ENCODE measurements at places on chromosomes 2 and 18.

DNA sequence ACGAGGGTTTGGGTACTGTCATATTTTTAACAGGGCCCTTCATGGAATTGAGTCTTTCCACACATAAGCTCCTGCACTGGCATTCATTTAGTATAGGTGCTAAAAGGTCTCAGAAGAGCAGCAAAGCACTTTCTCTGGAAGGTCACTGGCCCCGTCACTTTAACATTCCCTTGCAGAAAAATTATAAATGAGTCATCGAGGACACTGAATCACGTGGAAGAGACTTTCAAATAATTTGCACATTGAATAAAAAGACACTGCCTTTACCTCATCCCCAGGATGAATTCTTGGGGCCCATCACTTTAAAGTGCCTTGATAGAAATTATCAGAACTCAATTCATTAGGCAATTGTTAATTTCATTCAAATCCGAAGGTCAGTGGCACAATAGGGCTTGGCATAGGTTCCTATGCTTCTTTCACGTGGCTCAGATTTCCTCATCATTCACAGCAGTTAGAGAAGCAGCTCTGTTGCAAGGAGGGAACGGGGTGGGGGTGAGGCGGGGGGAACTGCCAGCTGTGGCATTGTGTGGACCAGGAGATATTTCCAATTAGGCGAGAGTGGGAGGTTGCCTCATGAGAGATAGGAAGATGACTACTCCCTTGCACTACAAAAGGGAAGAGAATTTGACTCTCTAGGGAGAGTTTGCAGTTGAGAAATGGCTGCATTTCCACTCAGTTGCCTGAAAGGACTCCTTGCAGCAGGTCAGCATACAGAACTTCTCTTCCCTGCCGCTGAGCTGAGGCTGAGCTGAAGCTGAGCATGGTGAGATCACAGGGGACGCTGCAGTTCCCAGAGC, 86.3 kb upstream of the NPAS2 start:
- DNase-seq: no peak

DNA sequence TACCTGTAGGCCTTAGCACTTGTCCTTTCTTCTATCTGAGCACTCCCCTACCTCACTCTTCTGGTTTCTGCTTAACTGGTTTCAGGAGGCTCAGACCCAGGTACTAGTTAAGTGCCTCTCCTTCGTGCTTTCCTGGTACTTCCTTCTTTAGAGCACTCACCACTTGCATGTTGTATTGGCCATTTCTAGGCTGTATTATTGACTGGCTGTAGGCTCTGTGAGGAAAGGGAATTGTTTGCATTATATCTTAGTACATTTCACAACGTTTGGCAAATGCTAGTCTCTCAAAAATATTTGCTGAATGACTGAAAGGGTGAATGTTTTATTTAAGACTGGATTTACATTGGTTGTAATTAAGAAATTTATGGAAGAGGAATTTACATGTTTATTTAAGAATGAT, 36.0 kb upstream of the SCN1A start:
- DNase-seq: no peak

GRCh38 chr2:69616755-69617154, 26.8 kb downstream of the AAK1 start:
- DNase-seq: no peak

DNA sequence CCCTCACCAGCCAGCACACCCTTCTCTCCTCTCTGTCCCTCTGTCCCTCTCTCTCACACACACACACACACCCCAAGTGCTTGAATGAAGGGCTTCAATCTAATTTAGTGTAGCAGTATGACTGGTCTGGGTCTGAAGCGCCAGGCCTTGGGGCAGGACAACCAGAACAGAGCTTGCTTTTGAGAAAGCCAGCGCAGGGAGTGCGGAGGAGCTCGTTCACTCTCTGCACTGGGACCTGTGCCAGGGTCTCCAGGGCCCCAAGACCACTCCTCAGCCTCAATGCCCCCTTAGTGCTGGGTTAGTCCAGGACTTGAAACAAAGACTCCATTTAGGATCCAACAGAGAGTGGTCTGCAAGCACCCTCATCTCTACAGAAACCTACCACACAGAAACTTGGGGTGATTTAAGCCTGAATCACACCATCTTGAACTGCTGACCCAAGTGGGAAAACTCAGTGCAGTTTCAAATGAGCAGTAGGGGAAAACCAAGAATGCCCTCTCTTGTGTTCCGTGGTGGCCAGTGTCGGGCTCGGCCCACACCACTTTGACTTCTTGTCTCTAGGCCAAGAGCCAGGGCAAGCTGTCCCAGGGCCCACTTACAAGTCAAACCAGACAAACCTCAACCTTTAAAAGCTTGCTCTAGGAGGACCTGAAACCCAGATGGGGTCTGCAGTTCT, 66.6 kb upstream of the WIPF1 start:
- DNase-seq: no peak

DNA sequence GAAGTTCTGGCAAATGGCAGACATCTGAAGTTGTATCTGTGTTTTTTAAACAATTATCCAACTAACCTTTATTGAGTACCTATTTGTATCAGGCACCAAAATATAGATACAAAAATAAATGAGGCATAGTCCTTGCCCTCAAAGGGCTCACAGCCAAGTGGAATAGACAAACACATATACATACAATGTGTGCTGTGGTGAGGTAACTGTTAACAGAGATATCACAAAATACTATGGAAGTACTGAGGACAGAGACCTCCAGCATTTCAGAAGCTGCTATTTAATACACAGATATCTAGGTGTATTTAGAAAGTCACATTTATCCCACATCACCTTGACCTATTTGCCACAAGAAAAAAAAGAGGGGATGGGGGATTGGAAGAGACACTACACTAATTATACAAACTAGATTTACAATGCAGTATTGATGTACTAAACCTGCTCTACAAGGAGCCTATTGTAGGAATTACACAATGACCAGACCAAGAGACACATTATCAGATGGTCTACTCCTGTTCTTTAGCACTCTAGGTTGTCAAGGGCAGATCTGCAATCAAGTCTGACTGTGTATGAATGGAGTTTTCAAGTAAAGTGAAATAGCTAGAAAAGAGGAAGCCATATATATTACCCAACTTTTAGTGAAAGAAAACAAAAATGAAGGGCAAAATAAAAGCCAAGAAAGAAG, 62.2 kb downstream of the SPIRE1 start:
- no peak for DNase-seq

DNA sequence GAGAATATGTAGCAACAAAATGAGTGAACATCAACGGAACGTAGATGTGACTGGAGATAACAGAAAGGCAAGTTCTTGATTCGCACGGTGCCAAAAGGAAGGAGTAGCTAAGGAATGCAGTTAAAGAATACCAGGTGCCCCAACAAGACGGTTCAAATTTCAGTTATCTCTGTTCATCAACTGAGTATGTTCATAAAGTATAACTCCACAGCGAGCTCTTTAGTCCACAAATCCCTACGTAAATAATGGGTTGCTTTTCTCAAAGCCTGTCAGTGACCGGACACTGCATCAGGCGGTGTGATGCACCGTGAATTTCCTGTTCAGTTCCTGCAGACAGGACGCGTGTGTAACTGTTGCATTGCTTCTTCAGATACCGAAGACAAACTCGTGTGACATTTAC, 91.8 kb downstream of the NOL10 start:
- no peak for DNase-seq

DNA sequence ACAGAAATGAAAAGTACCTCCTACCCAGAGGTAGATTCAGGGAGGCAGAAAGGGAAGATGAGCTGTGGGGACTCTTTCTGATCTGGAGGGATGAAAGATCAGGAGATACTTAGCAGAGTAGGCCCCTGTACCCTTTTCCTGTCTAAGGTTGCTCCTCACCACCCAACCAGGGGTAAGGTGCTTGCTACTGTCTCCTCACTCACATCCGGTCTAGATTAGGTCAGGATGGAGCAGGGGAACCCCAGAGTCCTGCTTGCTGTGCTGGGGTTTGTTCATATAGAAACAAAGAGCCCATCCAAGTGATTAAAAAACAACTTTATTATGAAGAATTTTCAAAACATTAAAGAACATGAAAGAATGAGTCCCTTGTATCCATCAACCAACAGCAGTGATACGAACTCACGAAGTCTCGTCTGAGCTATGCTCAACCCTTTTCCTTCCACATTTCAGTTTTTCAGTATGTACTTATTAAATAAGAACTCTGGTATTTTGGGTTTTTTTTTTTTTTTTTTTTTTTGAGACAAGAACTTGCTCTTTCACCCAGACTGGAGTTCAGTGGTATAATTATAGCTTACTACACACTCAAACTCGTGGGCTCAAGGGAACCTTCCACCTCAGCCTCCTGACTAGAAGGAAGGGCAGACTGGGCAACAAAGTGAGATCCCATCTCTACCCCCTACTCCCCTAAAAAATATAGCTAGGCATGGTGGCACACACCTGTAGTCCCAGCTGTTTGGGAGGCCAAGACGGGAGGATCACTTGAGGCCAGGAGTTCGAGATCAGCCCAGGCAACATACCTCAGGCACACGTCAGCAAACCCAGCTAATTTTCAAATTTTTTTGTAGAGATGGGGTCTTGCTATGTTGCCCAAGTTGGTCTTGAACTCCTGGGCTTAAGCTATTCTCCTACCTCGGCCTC, 28.5 kb upstream of the MCFD2 start:
- peak; percentile 13 for DNase-seq

- DNase-seq: no peak
These were observed 93.8 kb downstream of the AKAIN1 start for GRCh38 chr18:5103286-5103685.

DNA sequence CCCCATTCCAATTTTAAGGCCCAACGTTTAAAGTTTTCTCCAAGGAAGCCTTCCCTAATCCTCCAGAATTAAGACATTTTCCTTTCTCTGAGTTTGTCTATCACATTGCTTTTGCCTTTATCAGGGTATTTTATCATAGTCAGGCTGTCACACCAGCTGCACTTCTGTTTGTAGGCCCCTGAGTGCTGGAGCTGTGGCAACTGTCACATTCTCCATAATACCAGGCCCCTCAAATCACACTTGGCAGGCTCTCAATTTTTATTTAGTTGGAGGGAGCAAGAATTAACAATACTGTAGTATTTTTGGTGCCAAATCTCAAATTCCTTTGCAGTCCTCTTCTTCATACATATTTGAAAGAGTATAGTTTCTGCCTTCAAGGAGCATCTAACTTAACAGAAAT, 122.2 kb downstream of the FSHR start:
- DNase-seq: no peak

DNA sequence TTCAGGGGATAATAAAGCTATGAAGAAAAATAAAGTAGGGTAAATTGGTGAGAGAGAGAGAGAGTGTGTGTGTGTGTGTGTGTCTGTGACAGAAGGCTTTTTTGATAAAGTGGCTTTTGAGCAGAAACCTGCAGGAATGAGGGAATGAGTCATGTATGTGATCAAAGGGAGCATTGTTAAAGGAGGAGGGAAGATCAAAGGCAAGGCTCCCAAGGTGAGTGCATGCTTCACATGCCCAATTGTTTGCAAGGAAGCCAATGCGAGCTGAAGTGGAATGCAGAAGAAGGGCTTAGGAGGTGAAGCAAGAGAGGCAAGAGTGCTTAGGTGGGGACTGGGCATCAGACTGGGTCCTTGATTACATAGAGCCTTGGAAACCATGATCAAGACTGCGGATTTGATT, 96.8 kb downstream of the DNAH6 start:
- no peak for DNase-seq

GRCh38 chr2:234816491-234816890, 135.3 kb upstream of the SH3BP4 start:
- DNase-seq: no peak

DNA sequence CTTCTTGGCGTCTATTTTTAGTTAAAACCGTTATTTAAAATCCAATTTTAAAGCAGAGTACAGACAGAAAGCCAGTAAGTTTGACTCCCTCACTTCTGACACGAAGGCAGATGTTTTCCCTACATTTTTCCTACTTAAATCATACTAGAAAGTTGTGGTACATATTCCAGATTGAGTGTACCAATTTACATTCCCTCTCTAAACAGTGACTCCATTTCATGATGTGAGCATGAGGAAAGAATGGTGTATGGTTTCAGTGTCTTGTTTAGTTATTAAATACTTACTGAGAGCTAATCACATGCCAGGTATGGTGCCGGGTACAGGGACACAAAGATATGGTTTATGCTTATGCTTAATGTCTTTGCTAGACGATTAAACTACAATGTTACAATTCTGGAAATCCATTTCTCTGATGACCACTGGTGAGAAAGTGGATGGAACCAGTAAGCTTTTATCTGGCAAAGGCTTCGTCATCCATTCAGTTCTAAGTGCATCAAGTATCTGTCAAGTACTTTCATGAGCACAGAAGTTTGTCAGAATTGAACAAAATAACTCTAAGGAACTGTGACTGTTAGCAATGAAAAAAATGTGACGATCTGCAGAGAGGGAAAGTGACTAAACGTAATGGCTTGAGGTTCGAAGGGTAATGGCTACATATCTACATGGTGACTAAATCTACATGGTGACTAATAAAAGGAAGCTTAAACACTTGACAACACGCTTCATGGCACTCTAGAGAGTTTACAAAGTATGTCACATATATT, 25.7 kb downstream of the MAP4K3 start:
- DNase-seq: no peak

DNA sequence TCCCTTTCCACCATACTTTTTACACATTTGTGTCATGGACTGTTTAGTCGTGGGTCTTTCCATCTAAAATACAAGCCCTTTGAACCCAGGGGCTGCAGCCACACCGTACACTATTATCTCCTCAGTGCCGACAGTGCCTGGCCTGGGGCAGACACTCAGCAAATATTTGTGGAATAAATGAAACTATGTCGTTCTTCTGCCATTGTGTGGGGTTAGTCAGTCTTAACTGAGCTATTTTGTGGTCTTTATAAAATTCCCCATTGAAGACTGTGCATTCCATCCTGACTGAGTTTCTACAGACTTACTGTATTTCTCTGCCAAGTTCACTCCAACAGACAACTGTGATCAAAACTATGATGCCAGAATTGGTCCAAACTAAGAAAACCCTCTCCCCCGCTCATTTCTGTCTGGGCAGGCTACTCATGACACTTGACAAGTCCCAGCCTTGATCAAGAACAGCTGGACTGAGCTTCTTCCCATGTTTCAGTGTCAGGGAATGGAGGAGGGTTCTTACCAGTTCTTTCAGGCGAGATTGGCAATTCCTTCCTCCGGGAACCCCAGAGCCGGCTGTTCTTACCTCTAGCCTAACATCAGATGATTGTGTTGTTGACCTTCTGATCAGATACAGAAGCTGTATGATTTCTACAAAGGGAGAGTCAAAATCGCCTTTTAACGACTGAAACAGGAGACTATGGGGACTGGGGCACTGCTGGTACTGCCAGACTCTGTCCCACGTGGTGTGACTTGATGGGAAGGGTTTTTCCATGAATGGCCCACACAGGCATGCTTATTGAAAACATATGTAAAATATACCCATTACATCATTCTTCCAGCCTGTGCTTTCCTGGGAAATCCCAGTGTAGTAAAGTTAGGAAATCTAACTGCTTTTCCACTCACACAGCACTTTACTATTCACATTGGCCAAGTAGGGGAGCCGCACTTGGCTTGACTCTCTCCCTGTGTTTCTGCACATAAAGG, 77.4 kb upstream of the NPAS2 start:
- no peak for DNase-seq

Data from activated naive CD4-positive, alpha-beta T cell (primary cell).